Uterus (tissue), 4 donors: ENCODE measurements at places on chromosomes 12 and 14. TPM values are rescaled to one million over a fixed set of nuclear protein-coding genes. Genes with fewer than 3 reads are reported as not detected.

The CRY1 gene
- 66.5 TPM for total RNA-seq

The PHLDA1 gene
- 6.1 TPM for total RNA-seq

DNA sequence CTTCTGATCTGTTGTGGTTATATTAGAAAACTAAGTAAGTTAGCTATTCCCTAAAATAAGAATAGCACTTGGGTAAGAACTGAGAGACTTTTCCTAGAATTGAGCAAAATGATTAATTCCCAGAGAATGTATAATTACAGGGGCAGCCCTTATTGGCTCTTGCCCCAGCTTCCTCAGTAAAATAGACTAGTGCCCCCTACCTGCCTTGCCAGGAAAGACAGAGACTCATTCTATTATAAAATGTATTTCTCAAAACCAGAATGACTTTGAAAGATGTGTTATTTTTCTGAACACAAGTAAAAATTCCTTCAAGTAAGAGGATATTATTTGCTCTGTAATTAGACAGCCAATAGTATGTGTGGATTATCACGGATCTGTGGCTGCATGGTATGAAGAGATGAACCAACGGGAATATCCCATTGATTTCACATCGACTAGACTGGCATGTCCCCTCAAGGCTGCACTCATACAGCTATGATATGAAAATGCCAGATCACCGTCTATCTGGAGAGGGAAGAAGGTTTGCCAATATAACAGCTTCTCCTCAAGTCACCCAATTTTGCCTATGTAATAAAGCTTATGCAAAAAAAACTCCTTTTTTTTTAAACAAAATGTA lies 7.4 kb upstream of the GLRX5 start:
- DNase-seq = peak; percentile 80

DNA sequence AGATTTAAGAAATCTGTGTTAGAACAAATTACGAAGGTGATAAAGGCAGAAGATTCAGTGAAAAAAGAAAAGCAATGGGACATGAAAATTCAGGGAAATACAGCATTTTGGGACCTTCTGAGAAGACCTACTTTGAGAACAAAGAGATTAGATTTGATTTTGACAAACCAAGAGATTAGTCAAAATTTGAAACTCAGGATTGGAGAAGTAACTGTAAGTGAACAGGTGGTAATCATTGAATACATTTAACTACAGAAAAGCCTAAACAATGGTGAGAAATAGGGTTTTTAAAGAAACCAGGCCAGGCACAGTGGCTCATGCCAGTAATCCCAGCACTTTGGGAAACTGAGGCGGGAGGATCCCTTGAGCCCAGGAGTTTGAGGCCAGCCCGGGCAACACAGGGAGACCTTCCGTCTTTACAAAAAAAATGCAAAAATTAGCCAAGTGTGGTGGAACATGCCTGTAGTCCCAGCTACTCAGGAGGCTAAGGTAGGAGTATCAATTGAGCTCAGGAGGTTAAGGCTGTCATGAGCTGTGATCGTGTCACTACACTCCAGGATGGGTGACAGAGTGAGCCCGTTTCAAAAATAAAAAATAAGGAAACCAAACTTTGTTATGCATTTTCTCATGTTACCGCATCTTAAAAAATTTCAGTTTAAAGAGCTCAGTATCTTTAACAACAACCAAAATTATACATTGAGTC lies 8.9 kb upstream of the SAV1 start:
- DNase-seq = no peak

- DNase-seq = peak; percentile 53
These were observed 17.7 kb upstream of the PGF start for GRCh38 chr14:74973003-74973653.

- DNase-seq = no peak
These were observed 23.8 kb downstream of the PXN start for GRCh38 chr12:120241561-120242274.
